GDM1 (cell line): ENCODE measurements at places on chromosomes 6 and 20.

GRCh38 chr20:17327185-17328148 is 100.6 kb downstream of the PCSK2 start:
- DNase-seq: no peak

DNA sequence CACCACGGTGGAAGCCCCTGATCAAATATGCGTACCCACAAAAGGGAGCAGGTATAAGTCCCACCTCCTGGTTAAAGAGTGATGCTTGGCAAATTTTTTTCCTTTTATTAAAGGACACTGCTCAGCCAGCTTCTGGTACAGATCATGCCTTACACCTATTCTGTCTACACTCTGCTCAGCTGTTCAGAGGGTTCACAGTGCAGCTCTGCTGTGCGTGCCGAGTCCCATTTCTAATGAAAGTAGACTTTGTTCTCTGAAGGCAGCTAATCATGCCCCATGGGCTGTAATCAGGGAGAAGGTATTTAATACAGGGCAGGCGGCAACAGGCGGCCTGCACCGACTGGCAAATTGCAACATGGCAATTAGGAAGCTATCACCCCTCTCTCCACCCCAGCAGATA is 16.3 kb downstream of the LRRC73 start:
- DNase-seq: no peak

DNA sequence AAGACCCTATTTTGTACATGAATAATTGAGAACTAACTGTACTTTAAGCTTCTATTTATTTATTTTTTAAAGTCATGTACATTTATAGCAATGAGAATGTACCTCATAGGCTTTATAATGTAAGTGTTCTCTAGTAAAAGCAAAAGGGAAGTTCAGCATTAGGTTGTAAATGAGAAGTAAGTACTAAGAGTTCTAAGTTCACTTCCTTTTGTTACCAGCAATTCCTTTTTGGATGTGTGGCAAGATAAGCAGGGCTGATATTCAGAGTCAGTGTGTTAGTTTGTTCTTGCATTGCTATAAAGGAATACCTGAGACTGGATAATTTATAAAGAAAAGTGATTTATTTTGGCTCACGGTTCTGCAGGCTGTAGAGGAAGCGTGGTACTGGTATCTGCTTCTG is 54.0 kb upstream of the CCN2 start:
- peak; percentile 54 for DNase-seq

- no peak for DNase-seq
These were observed 16.3 kb upstream of the SMAP1 start for GRCh38 chr6:70651326-70651905.

DNA sequence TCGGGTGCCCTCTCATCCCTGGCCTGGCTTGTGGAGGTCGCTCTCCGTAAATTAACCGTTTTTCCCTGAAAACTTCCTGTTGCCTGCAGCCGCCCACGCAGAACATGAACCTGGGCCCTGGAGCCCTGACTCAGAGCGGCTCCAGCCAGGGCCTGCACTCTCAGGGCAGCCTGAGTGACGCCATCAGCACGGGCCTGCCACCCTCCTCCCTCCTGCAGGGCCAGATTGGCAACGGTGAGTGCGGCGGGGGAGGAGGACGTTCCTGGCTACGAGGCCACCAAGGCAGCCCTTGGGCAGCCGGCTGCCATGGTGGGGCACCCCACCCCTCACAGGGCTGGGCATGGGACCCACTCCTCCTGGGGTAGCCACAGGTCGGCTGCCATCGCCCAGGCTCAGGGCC is 17.8 kb downstream of the SS18L1 start:
- no peak for DNase-seq

DNA sequence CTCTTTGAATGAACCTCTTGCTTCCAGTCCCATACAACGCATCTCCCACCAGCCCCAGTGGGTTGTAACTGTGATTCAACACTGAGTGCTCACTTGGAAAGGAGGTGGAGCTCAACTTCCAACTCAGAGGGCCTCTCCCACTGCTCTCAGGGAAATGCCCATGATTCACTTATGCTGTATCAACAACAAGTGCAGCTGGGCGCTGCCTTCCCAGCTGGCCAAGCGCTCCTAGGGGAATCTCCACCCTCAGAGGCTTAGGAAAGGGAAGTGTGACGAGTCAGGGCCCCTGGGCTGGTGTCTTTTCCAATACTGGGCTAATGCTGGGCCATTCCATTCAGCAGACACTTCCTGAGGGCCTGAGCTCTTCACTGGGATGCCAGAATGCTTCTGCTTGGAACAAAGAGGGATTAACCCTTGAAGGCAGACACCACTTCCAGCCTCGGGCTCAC is 8.1 kb upstream of the OCSTAMP start:
- DNase-seq: no peak

- no peak for DNase-seq
These were observed 26.2 kb downstream of the ZNF217 start for GRCh38 chr20:53567379-53567917.

- no peak for DNase-seq
These were observed 173.8 kb downstream of the HIVEP2 start for GRCh38 chr6:142771162-142771561.

DNA sequence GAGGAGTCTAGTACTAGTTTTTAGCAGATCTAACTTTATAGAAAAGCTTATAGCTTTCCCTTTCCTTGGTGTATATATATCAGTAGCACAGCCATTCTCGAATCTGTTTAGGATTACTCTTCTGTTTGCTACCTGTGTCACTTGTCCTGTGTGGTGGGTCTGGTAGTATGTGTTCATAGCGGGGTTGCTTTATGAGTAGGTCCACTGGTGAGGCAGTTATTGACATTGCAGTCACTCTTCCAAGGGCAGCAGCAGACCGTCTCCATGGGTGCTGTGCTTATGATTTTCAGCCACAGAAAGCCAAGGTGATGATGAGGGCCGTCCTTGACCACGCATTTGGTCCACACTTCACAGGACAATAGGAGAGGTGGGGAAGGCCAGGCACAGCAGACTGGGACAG is 171.5 kb downstream of the CDKAL1 start:
- no peak for DNase-seq

DNA sequence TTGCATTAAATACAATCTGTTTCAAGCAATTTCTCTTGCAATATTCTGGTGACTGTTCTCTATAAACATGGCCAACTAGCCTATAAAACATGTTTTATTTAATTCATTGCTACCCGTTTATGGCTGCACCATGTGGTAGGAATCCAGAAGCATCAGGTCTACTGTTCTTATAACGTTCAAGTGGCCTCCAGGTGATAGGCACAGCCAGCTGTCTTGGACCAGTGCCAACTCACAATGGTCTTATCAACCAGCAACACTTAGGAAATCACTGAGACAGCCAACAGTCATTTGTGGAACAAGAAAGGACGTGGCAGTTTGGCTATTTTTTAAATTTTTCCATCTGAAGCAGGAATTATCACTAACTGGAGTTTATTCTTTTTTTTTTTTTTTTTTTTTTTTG is 193.6 kb downstream of the NKAIN2 start:
- no peak for DNase-seq

DNA sequence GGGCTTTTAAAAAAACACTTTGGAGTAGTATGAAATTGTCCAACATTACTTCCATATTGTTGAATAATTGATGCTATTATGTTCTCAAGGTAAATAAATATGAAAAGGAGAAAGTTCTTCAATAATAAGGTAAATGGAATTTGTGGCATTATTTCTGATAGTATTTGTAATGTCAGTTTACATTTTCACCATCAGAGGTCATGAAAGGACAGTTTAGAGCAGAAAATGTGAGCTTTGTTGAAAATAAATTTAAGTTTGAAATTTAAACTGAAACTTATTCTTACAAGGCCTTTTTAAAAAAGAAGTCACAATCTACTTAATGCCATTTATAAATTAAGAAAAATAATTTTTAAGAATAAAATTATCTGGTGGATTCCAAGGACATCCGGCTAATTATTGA is 15.8 kb upstream of the CEP162 start:
- DNase-seq: no peak

DNA sequence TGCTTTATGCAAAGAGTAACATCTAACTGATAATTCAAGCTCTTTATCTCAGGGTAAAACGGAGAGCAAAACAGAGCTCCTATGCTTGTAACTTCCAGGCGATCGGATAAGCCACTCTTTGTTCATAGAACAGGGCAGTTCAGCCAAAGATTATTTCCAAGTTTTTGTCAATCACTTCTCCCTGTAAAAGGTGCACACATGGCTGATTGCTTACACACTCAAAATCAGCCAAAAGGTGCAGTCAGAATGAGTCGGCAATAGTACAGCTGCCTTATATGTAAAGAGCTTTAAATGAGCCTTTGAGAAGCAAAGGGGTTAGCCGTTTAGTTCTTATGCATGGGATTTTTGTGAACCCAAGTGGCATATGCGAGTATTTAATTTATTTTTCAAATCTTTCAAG is 449.6 kb upstream of the POU3F2 start:
- DNase-seq: no peak

DNA sequence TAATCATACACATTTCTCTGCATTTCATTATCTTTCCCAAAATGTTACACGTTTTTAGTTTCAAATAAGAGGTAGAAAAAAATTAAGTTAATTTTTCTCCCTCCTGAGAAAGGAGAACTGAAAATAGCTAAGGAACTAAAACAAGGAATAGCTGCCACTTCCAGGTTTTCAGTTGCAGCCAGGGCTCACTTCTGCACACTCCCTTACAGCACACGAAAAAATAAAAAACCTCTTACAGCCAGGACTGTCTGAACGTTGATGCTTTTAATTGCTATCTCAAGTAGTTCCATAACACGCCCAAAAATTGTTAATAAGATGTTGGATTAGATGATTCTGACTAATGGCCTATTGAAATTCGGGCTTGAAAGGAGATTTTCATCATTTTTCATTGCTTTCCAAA is 153.7 kb upstream of the THBS2 start:
- DNase-seq: no peak

DNA sequence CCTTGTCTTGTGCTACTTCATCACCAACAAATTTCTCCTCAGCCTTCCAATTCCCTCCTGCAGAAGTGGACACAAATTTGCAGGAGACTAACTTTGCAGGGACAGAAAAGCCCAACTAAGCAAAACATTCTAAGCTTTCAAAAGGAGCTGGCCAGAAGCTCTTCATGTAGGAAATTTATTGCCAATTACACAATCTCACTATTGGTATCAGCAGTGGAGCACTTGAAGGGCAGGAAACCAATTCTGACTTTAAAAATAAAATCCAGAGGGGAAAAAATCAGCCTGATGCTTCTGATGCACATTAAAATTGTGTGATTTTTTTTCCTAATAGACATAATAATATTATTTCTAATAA is 193.3 kb downstream of the LY86 start:
- no peak for DNase-seq

DNA sequence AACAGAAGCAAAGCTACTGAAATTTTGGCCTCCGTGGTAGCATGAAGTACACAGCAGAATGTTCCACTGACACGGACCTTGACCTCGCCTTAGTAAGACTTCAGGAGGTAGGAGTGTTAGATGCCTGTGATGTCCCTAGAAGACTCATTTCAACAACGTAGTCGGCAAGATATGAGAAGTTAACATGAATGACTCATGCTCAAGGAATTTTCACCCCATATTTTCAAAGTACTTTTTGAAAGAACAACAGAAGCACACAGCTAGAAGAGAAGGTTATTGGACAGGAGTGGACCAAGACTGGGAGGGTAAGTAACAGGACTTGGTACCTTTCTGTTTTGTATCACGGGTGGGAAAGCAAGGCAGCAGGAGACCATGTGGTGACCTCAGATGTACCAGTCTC is 78.0 kb downstream of the DZANK1 start:
- DNase-seq: no peak

- no peak for DNase-seq
These were observed 55.2 kb downstream of the B4GALT5 start for GRCh38 chr20:49658508-49658907.

- DNase-seq: no peak
These were observed 529.9 kb downstream of the MMUT start for GRCh38 chr6:48933136-48933535.

- no peak for DNase-seq
These were observed 67.4 kb downstream of the GMPR start for GRCh38 chr6:16305788-16306187.

- no peak for DNase-seq
These were observed 16.9 kb upstream of the FANCE start for GRCh38 chr6:35435074-35435837.

- peak; percentile 15 for DNase-seq
These were observed 30.1 kb downstream of the RIMS4 start for GRCh38 chr20:44780226-44780625.

- no peak for DNase-seq
These were observed 16.0 kb upstream of the PI16 start for GRCh38 chr6:36938536-36938935.

DNA sequence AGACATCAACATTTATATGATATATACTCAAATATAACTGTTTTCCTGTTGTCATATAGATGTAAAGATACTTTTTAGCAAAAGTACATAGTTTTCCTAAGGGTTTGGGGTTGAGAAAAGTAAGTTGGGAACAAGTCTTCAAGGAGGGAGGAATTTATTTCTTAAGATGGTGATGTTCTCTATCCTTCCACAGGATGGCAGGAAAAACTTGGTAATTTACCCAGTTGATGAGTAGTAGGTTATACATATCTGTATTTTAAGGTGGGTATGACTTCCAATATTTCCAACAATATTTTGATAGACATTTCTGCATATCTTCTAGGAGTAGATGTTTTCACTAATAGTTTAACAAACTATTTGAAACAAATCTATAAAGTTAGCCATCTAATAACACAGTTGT is 254.4 kb downstream of the RIMS1 start:
- DNase-seq: no peak

DNA sequence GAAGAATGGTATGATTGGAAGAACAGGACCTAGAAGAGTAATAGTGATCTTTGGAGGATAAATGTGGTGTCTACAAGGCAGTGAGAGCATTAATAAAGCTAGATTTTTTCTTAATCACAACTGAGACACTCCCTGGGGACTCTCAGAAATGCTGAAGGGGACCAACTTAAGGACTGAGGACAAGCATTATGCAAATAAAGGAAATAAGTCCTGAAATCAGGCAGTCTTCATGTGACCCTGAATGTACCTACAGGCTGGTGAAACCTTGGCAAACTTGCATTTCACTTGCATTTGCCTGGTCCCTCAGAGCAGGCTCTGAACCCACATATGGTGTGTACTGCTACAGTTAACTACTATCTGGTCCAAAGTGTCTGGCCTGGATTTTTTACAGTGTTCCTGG is 19.3 kb upstream of the TTK start:
- no peak for DNase-seq

GRCh38 chr6:36631326-36632011 is 37.3 kb downstream of the SRSF3 start:
- DNase-seq: no peak

GRCh38 chr6:33329058-33329457 is 11.5 kb upstream of the ZBTB22 start:
- DNase-seq: no peak
